ENCODE measurements at places on chromosomes 4 and X.

- peak; percentile 92 for DNase-seq
Observed at GRCh38 chrX:155881158-155881993, at the start of gene VAMP7. Gene VAMP7 (plus strand): TSS chrX:155881345. CDS start chrX:155889467, 8,122 bp downstream.

GRCh38 chrX:150696866-150697265, 3.7 kb downstream of the MTMR1 start:
- DNase-seq = no peak

DNA sequence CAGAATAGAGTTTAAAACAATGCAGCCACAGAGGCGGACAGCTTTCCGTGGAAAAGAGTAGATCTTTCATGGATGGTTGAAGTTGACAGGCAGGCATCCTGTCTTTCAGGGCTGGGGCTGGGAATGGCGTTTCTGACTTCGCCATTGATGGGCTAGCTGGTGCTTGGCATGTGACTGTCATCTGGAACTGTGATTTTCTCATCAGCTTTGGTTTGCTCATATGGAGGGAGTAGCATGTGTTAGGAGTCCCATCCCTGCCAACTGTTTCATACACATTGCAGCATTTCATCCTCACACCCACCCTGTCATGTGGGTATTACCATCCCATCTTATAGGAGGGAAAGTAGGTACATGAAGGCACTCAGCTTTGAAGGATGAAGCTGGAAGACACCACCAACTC, 49.2 kb upstream of the STX18 start:
- no peak for DNase-seq

GRCh38 chrX:72273718-72274117, 3.3 kb downstream of the RPS4X start:
- DNase-seq = no peak

DNA sequence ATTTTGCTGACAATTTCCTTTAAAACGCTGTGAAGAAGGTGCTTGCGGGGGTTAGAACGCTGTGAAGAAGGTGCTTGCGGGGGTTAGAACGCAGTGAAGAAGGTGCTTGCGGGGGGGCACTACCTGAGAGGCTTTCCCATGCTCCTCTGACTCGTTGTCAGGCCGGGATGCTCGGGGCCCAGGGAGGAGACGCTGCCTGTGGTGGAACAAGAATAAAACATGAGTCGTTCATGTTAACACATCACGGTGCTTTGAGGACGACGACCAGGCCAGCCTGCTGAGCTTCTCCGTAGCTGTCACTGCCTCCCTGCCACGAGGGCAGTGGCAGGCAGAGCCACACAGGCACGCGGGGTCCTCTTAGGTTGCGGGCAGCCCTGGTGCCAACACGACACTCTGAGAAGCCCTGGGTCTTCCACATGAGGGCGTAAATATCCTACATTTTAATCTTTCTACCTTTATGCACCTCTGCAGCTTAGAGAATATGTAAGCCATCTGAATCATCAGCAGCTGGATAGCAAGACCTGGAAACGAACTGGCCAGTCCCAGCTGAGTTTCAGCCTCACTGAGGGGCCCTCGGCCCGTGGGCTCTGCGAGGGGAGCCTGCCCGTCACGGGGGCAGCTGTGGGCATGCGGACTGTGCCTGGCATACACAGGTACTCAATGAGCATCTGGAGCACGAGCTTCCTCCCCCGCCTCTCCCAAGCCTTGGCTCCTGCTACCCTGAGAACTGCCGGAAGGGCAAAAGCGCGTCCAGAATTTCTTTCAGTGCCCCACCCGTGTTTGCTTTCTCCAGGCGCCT, 47.0 kb downstream of the FGFRL1 start:
- no peak for DNase-seq

DNA sequence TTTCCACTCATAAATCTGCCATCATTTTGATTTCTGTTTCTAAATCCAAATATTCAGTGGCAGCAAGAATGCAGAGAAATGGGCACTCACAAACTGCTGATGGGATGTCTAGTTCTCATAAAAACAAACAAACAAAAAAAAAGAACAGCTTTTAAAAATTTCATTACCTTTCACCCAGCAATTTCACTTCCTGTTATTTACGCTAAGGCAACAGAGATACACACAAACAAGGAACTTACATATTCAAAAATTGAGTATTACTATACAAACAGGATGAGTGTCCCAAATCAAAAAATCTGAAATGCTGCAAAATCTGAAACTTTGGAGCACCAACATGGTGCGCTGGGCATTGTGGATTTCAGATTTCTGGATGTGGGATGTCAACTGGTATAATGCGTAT, 36.4 kb downstream of the FAT1 start:
- DNase-seq = no peak

DNA sequence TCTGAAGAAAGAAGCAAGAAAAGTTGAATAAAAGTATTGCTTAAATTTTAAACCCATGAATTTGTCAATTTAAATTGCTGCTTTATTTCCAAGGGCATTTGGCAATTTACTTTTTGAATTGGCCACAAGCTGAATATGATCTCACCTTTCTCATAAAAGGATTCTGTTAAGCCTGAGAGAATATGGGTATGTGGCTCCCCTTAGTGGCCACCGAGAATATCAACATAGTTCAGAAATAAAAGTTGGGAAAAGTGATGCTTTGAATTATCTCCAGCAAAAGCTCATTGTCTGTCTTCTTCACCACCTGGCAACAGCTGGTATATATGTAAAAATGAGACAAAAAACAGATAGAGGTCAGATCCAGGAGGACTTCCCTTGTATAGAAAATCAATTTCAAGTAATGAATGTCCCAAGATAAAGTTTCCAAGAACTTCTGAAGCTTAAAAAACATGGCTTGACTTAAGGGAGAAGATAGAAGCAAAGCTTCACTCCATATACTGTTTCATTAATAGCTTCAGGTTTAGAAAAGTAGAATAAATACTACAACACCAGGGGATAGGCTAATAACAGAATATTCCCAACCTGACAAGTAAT, 290.7 kb upstream of the FAM241A start:
- peak; percentile 17 for DNase-seq

DNA sequence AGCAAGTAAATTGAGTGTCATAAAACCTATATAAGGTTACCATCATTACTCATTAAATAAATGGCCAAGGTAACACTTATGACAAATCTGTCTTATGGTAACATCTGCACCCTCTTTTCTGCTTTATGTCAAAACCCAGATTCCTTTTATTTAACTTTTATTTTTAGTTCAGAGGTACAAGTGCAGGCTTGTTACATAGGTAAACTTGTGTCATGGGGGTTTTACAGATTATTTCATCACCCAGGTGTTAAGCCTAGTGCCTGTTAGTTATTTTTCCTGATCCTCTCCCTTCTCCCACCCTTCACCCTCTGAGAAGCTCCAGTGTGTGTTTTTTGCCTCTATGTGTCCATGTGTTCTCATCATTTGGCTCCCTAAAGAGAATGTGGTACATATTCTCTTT, 930.7 kb downstream of the CCSER1 start:
- no peak for DNase-seq

Data from hematopoietic multipotent progenitor cell treated with erythropoietin and hydrocortisone succinate and interleukin-3 and kit ligand, for 8 days (in vitro differentiated cells).